ENCODE measurements at places on chromosomes 5 and 9.

GRCh38 chr9:113143432-113144227, 7.2 kb upstream of the SLC31A2 start:
- DNase-seq: no peak

DNA sequence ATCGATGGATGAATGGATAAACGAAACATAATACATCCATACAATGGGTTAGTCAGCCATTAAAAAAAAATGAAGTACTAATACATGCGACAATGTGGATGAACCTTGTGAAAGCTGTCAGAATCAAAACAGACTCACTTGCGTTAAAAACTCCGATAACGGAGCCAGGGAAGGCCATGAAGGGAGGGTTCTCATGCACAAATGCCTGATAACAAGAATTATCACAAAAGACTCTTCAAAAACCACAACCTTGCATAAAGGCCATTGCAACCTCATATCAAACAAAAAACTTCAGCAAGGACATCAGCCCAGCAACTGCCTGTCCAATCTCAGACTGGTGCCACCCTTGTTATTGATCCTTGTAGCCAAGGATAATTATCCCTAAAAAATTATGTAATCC, 13.7 kb downstream of the ERMP1 start:
- no peak for DNase-seq

DNA sequence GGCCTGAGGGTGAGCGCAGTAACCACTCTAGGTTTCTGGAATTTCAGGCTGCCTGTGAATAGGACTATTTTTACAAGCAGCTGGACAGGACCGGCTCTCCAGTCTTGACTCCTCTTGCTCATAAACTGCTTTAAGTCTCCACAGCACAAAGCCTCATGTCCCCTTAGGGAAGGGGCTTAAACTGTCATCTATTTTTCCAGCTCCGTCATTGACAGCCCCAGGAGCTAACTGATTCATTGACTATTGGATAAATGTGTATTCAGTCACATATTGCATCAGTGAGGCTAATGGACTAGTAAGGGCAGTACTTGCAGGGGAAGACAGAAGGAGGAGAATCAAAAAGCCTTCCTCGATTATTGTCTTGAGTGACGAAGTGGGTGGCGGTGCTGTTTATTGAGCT, 719.4 kb upstream of the ADAMTS16 start:
- no peak for DNase-seq

GRCh38 chr9:110669433-110669832, 842 bp downstream of the MUSK start:
- DNase-seq: no peak

GRCh38 chr9:112789891-112790774, 39.6 kb downstream of the SNX30 start:
- no peak for DNase-seq
